Suppressor macrophage (primary cell): ENCODE measurements at places on chromosomes 13 and 19.

- no peak for DNase-seq
These were observed 97.1 kb downstream of the SIPA1L3 start for GRCh38 chr19:38004186-38004520.

- DNase-seq: peak; percentile 96
These were observed 16.2 kb downstream of the ZNF331 start for GRCh38 chr19:53553865-53554791.

- peak; percentile 51 for DNase-seq
These were observed 96.1 kb upstream of the SPATA13 start for GRCh38 chr13:24064371-24064770.

- no peak for DNase-seq
These were observed 93.2 kb downstream of the TEX29 start for GRCh38 chr13:111413407-111414187.

DNA sequence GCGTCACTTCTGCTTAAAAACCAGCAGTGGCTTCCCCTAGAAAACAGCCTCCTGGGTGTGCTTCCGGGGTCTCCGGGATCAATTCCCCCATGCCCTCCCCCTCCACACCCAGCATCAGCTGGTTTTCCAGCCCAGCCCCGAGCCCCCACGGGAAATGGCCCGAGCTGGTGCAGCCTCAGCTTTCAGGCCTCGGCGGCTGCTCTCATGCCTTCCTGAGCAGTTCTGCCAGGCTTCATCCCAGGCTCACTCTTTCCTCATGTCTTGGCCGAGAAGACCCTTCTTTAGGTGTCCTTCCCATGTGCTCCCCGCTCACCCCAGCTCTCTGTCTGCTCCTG lies 103.1 kb upstream of the RNF113B start:
- no peak for DNase-seq

DNA sequence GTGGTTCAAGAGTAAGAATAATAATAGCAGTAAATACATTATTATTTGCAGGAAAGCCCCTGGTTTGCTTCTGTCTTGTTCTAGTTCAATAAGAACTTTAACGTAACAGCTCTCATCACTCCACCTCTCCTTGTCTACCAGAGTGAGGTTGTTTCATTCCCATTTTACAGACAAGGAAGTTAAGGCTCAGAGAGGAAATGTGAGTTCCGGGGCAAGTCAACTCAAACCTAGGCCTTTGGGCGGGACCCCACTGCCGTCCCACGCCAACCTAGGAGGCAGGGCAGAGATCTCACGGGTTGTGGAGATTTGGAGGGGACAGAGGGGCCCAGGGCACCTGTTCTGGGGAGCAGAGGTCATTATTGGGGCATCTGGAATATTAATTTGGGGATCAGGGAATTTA lies 1.5 kb downstream of the MAP4K1 start:
- DNase-seq: no peak

- DNase-seq: no peak
These were observed 20.1 kb downstream of the GPR18 start for GRCh38 chr13:99237981-99238662.

DNA sequence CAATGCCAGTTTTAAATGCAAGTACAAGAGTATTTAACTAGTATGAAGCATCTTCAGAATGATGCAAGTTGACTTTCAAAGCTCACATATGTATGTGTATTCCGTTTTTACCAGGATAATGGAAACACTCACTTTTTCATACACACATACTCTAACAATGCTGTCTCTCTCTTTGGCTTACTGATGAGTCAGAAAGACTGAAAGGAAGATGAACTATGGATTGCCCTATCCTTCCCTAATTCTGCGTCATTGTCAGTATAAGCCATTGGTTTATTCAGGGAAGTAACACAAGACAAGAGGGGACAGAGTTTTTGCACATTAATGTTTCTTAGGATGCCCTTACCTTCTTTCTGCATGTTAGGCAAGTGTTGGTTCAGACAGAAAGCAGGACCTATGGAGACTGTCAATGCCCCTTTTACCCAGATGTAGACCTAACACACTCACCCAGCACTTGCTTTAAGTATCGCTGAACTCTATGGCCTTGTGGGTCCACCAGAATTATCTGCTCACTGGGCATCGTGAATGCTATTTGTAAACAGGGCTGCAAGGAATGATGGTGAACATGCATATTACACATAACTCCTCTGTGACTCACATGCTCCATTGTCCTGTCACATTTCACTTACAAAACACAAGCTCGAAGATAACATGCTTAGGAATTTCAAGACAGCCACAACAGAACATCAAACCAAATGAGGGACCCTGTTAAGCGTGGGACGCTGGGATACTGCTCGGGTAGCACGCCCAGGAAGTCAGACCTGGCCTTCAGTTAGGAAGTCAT lies 10.0 kb upstream of the OXGR1 start:
- DNase-seq: peak; percentile 36

DNA sequence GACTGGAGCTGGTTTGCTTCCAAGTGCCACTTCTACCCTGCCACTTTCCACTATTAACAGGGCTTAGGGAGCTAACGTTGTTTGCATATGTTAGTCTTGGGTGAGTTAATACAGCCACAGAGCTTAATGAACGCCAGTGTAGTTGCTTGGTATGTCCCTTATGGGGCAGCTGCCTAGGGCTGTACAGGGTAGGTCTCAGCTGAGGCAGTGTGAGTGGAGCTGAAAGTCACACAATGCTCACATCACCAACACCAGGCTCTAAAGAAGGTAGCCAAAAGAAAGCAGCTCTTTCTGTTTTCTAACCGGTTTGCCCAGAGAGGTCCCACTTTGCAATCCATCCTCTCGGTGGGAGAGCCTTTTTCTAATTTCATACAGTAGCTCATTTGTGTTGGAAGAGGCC lies 186.2 kb downstream of the RGCC start:
- DNase-seq: no peak

GRCh38 chr19:35851213-35852028 lies 883 bp downstream of the NPHS1 start:
- no peak for DNase-seq

GRCh38 chr19:35608251-35608650 lies 4.3 kb upstream of the HAUS5 start:
- DNase-seq: no peak

- no peak for DNase-seq
These were observed 5.4 kb downstream of the TFDP1 start for GRCh38 chr13:113589961-113590339.

GRCh38 chr19:47766670-47767069 lies 11.8 kb upstream of the SELENOW start:
- DNase-seq: no peak

DNA sequence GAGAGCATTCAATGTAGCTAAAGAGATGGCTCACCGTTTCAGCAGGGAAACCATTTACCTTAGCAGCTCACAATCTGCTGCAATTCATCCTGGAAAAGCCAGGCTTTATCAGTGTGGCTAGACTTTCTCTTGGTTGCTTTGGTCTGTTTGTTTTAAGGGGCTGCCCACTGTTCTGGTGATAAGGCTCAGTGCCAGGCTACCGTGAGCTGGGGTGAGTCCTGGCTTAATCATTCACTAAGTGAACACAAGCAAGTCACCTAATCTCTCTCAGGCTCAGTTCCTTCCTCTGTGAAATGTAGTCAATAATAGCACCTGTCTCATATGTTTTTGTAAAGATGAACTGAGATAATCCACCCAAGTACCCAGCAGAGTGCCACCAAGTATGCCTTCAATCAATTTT lies 229.0 kb downstream of the TEX29 start:
- no peak for DNase-seq
